Stimulated activated CD4-positive, alpha-beta T cell treated with anti-CD3 and anti-CD28 coated beads, TNF-alpha, amount 100 ng/mL, for 1 hour (primary cell): ENCODE measurements at places on chromosomes 5 and 9.

DNA sequence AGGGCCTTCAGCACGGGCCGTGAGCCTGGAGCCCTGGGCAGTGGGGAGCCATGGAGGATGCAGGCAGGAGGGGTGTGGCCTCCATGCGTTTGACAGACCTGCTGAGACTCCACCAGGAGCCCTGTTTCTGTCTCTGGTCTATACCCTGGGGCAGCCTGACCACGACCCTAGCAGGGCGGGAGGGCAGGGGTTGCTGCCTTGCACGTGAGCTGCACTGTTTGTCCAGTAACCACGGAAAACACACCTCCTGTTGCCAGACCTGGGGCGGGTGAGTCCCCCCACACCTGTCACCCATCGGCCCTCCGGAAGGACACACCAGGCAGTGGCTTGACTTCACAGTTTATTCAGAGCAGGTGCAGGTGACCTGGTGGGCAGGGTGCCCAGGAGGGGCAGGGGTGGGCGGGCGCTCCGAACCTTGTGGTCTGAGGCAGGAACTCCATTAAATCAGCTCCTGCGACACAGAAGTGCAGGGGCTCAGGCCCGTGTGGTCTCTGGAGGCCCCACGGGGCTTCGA, 3.9 kb downstream of the LCN8 start:
- DNase-seq: no peak

- DNase-seq: no peak
Measured at GRCh38 chr9:86126998-86127972, 27.9 kb upstream of the GOLM1 start.

DNA sequence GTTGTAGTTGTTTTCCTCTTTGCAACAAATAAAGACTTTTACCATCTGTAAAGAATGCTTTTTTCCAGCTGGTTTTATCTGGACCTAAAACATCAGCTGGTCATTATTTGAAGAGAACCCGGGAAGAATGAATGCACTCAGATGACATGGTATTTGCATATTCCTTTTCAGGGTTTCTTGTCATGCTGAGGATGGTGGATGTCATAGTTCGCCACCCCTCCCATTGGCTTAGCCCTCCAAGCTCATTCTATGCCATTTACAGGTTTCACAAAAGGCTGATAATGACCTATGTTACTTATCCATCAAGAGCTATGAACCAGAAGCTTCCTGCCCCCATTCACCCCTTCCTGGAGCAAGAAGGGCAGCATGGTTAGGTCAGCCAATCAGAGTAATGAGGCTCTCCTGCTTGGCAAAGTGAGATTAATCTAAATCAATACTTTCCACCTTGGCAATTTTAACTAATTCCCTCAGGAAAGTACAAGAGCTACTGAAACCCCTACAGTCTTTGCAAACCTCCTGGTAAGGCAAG, 440.5 kb upstream of the TLE4 start:
- no peak for DNase-seq

DNA sequence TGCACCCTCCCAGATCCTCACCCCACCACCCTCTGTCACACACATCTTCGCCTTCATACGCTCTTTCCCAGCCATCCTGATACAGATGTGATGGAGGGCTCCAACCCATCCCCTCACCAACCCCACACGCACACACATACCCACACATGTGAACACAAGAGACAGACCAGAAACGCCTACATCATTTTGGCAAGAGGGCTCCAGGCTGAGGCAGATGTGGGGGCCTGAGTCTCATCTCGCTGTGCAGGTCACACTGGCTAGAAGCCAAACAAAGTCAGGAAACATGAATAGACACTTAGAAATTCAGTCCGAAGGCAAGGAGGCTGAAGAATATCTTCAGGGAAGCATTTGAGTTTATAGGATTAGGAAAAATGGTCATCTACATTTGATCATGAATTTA, 6.2 kb downstream of the PRDM12 start:
- DNase-seq: no peak

- no peak for DNase-seq
Measured at GRCh38 chr9:108077556-108077955, 588.0 kb upstream of the KLF4 start.

GRCh38 chr5:33890131-33891032, 1.4 kb downstream of the ADAMTS12 start:
- no peak for DNase-seq

DNA sequence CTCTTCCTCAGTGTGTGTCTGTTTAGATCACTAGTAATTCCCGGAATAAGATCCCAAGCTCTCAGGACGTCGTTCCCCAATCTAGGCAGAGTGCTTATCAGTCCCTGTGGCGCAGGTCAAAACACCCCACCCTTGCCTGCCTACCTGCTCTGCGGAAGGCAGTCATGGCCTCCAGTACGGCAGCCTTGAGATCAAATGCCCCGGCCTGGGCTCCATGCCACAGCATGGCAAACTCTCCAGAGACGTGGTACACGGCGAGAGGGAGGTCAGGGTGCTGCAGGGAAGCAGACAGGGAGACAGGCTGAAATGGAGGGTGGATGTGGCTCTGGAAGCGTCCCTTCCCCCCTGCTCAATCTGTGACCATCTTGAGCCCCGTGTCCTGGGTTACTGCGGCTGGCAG, 12.0 kb upstream of the HDHD3 start:
- no peak for DNase-seq

GRCh38 chr9:122785269-122785668, 3.5 kb upstream of the OR5C1 start:
- no peak for DNase-seq

GRCh38 chr9:118000581-118000980, 296.4 kb downstream of the TLR4 start:
- no peak for DNase-seq

GRCh38 chr9:113648048-113648447, 184.5 kb downstream of the RGS3 start:
- DNase-seq: no peak

DNA sequence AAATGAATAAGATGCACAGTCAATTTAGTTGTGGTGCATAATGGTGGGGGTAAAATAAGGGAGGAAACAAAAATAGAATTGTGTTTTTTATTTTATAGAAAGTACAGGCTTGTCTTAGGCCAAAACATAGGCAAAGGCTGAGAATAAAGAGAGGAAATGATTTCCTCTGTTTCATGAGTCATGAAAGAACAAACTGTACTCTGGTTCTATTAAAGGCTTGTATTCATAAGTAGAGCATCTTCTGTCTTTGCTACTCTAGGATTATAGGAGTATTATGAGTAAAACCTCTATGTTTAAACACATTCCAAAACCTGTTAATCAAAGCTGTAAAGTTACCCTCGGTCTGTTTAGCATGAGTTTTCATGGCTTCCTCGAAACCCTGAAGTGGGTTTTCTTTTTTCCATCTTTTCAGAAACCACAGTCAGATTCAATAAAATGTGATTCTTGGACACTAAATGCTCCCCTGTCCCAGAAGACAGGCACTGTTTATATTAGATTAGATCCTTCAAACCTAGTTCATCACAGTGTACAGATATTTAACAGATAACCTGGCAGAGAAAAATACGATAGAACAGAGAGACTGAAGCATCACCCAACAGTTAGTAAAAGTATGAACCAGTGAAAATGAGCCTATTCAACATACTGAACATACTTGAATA, 473.9 kb upstream of the CYLC2 start:
- DNase-seq: no peak

- no peak for DNase-seq
Measured at GRCh38 chr5:19001054-19001453, 986.9 kb downstream of the CDH18 start.

- DNase-seq: no peak
Measured at GRCh38 chr9:88236511-88237478, 98.5 kb upstream of the SPATA31C2 start.

- no peak for DNase-seq
Measured at GRCh38 chr9:91214867-91215266, 146.9 kb downstream of the AUH start.

- DNase-seq: no peak
Measured at GRCh38 chr9:95552814-95553546, 36.2 kb upstream of the PTCH1 start.

GRCh38 chr5:56803025-56803424, 12.3 kb upstream of the MAP3K1 start:
- DNase-seq: no peak
